ENCODE measurements at places on chromosomes 12 and 14. TPM values are rescaled to one million over a fixed set of nuclear protein-coding genes. Genes with fewer than 3 reads are reported as not detected.

DNA sequence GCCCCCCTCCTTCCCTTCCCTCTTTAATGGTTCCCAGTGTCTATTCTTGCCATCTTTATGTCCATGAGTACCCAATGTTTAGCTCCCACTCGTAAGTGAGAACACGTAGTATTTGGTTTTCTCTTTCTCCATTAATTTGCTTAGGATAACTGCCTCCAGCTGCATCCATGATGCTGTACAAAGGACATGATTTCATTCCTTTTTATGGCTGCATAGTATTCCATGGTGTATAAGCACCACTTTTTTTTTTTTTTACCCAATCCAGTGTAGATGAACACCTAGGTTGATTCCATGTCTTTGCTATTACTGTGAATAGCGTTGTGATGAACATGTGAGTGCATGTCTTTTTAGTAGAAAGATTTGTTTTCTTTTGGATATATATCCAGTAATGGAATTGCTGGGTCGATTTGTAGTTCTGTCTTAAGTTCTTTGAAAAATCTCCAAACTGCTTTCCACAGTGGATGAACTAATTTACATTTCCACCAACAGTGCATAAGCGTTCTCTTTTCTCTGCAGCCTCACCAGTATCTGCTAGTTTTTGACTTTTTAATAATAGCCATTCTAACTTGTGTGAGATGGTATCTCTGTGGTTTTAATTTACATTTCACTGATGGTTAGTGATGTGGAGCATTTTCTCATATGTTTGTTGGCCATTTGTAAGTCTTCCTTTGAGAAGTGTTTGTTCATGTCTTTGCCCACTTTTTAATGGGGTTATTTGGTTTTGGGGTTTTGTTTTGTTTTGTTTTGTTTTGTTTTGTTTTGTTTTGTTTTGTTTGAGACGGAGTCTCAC lies 26.0 kb downstream of the RPS29 start:
- DNase-seq = no peak

DNA sequence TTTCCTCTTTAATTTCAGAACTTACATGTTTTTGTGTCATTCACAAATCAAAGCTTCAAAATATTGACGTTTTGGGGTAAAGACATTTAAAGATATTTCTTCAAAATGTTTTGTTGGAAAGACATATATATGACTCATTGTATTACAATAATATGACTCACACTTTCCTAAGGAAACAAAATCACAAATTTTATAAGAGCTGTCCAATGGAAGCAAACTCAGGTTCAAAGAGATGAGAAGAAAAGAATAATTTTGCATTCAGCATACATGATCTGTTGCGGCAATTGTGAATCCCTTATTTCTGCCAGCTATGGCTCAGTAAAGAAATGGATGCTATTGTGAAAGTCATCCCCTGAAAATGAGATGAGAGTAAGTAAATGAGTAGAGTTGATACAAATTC lies 82.7 kb downstream of the GRIP1 start:
- DNase-seq = no peak

DNA sequence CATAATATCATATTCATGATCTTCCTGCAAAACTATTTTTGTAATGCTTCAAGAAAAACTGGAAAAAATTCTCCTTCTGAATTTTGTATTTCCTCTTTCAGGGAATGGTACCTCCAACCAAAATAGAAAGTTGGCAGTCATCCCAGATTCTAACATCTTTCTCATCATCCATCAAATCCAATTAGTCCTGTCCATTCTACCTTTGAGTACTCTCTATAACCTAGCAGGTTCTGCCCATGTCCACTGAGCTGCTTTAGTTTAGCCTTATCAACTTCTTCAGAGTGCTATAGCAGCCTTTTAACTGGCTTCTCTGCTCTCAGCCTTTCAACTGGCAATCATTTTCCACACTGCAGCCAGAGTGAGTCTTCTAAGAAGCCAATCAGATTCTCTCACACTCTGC lies 236.2 kb downstream of the AKAP6 start:
- DNase-seq = no peak

DNA sequence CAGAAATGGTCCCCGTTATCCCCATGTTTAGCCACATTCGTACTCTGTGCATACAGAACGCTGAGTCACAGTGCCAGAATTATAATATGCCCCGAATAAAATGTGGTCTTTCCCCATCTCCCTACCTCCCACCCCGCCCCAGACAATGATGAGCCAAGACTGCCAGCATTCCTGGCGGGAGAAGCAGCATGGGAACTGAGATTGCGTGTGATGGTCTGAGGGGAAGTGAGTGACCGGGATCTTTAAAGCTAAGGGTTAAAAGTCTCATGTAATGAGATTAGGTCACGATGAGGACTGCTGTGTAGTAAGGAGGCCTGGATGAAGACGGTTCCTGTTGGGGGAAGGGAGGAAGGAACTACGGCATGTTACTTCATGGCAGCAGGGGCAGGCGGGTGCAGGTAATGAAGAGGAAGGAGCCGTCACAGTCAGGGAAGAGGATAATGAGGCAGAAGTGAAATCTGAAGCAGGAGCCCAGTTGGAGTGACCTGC lies 243.3 kb upstream of the FKBP4 start:
- DNase-seq = no peak

- DNase-seq = no peak
Measured at GRCh38 chr14:99258876-99259726, 12.9 kb downstream of the BCL11B start.

DNA sequence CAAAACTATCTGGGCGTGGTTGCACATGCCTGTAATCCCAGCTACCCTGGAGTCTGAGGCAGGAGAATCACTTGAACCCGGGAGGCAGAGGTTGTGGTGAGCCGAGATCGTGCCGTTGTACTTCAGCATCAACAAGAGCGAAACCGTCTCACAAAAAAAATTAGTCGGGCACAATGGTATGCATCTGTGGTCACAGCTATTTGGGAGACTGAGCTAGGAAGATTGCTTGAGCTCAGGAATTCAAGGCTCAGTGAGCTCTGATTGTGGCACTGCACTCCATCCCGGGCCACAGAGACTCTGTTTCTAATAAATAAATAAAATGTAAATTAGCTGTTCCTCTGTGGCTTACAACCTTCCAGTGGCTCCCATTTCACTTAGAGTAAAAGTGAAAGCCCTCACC lies 28.0 kb downstream of the RCOR1 start:
- DNase-seq = no peak

GRCh38 chr14:93712079-93712837 lies 76.0 kb downstream of the PRIMA1 start:
- no peak for DNase-seq

GRCh38 chr14:62939970-62940369 lies 105.3 kb downstream of the KCNH5 start:
- no peak for DNase-seq

DNA sequence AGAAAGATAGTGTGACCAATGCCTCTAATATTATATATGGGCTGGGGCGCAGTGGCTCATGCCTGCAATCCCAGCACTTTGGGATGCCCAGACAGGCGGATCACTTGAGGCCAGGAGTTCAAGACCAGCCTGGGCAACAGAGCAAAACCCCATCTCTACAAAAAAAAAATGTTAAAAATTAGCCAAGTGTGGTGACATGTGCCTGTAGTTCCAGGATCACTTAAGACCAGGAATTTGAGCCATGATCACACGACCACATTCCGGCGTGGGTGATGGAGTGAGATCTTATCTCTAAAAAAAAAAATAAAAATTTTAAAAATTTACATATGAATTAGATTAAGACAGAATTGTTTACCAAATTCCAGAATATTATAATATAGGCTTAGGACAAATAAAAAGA lies 12.0 kb downstream of the TM7SF3 start:
- DNase-seq = no peak

The CLEC4C gene
- 1.4 TPM for total RNA-seq

The RASSF9 gene
- total RNA-seq = 1.2 TPM

The RFLNA gene
- total RNA-seq = 0.33 TPM

The KCNJ8 gene
- 5.2 TPM for total RNA-seq

The RILPL2 gene
- total RNA-seq = 3.9 TPM

The SYT10 gene
- total RNA-seq = under 0.01 TPM

All from thymus (tissue), 14 donors.